Brain microvascular endothelial cell (primary cell): ENCODE measurements at places on chromosomes 3 and 15.

- no peak for DNase-seq
Measured at GRCh38 chr3:112508860-112509259, 9.6 kb upstream of the BTLA start.

DNA sequence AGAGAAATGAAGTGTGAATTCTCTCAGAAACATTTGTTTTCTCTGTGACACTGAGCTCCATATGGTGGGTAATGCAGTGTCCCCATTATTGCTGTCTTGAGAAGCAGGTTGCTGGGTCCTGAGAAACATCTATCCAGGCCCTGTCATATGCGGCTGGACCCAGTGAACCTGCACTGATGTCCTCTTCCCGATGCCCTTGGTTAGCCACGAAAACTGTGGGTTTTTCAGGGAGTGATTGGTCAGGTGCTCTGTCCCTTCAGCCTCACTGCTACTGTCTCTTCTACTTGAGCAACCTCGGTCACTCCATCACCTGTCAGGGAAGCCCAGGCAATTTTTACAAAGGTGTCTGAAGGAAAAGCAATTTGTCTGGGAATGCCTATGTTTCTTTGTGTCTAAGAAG is 77.0 kb downstream of the SLC7A14 start:
- no peak for DNase-seq

DNA sequence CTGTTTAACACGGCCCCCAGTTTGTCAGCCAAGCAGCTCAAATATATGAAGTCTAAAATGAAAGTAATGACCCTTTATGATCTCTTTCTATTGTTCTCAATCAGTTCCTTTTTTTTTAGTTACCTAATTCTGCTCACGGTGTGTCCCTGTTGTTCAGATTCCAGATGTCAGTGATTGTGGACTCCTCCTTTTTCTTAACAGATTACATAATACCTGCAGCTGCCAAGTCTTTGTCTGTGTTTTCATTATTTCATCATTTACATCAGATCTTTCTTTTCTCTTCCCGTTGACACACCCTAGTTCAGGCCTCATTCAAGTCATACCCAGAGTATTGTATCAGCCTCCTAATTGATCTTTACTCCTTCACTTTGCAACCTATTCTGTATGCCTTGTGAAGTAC is 56.1 kb upstream of the SKIL start:
- DNase-seq, result no peak

- DNase-seq, result no peak
Measured at GRCh38 chr3:190081389-190081788, 39.3 kb downstream of the P3H2 start.

DNA sequence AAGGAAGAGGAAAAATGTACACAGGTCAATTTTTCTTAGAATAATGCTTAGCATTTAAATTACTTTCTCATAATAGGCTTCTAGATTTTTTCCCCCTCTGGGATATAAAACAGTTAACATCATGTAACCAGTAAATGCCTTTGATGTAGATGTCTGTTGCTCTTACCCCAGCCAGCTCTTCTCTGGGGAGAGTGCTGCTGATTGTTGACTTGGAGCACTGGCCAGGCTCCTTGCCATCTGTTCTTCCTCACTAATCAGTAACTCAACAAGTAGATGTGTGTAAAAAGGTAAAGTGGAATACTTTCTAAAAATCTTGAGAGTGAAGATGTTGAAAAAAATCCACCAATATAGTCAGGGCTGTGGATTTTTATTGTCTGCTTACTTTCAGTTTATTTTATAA is 42.2 kb downstream of the RIOX2 start:
- DNase-seq, result no peak

- DNase-seq, result no peak
Measured at GRCh38 chr3:119642746-119643473, 17.5 kb downstream of the POPDC2 start.

DNA sequence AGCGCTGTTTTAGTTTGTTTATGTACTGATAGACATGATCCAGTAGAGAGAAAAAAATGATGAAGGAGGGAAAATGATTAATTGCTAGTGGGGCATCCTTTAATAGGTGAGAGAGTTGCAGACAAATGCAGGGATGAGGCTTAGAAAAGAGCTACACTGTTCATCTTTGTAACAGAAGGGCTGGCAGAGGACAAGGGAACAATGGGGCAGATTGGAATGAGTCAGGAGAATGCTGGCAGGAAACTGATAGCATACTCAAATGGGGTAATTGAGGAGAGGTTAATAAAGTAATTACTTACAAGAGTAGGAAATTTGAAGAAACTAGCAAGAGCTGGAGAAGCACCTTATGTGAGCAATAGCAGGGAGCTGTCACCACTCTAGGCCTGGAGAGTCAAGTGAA is 170.9 kb downstream of the OXSM start:
- no peak for DNase-seq

DNA sequence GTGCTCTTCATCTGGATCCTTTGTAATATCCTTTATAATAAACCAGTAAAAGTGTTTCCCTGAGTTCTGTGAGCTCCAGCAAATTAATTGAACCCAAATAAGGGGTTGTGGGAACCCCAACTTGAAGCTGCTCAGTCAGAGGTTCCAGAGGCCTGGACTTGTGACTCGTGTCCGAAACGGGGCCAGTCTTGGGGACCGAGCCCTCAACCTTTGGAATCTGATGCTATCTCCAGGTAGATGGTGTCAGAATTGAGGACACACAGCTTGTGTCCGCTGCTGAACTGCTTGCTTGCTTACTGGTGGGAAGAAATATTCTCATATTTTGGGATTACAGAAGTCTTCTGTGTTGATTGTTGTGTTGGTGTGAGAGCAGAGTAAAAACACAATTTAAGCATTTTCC is 39.7 kb upstream of the FLNB start:
- no peak for DNase-seq

DNA sequence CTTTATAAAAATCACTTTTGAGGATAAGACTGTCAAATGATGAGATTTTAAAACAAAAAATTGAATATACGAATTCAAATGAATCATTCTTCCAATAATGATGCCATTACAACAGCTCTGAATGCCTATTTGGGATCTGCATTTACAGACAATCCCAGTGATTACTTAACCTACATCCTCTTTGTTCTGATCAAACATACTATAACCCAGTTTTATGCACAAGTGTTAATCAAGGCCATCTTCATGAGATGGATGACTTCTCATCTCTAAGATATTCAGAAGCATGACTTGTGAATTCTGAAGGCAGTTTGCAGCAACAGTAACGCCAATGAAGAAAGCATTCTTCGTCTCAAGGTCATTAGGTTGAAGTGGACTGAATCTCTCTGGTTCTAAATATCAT is 90.3 kb upstream of the MEX3B start:
- no peak for DNase-seq

GRCh38 chr15:62977952-62978811 is 64.4 kb upstream of the TPM1 start:
- DNase-seq, result peak; percentile 31

GRCh38 chr3:9402410-9403228 is 5.2 kb downstream of the SETD5 start:
- peak; percentile 43 for DNase-seq

DNA sequence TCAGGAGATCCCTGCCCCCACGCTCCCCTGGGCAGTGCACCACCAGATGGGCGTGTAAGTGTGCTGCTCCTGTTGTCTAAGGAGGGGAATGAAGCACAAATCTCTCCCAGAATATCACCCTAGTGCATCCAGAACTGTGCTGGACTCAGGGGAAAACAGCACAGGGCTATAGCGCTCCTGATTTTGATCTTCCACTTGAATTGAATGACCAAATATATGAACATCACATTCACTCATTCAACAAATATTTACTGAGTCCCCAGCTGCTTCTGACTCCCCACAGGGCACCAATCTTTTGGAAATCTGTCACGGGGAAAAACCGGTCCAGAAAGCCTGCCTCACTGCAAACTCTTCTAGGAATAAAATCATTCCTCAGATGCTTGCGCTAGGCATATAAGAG is 2.4 kb downstream of the CPLX3 start:
- DNase-seq, result no peak

DNA sequence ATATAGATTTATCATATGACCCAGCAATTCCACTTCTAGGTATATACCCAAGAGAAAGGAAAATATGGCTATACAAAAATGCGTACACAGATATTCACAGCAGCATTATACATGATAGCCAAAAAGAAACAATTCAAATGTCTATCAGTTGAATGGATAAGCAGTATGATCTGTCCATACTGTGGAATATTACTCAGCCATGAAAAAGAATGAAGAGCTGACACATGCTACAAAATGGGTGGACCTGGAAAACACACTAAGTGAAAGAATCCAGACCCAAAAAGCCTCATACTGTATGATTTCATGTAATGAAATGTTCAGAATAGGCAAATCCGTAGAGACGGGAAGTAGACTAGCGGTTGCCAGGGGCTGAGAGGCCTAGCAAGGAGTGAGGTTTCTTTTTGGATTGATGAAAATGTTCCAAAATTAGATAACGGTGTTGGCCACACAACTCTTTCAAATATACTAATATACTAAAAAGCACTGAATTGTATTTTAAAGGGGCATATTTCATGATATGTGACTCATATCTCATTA is 33.4 kb downstream of the FGD5 start:
- DNase-seq, result no peak

DNA sequence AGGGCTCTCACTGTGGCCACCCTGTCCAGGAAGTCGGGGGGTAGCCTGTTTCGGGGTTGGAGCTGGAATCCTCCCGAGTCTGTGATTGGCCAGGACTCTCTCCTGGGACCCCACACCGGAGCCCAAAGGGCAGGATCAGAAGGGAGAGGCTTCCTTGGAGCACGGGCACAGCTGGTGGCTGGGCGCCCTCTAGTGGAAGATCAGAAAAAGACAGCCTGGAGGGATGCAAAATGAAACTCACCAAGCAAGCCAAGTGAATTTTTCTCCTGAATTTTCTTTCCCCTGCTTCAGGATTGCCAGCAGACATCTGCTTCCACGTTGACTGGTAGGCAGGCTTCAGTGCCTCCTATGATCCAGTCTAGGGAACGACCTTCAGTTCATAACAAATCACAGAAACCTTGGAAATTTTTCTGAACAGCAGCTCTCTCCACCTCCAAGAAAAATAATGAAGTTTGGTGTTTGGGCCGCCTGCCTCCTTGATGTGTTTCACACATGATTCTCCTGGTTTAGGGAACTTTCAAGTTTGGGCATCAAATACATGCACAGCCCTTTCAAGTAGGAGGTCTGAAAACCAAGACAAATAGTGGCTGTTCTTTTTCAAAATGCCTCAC is 224.6 kb downstream of the VPS13C start:
- DNase-seq, result peak; percentile 65

DNA sequence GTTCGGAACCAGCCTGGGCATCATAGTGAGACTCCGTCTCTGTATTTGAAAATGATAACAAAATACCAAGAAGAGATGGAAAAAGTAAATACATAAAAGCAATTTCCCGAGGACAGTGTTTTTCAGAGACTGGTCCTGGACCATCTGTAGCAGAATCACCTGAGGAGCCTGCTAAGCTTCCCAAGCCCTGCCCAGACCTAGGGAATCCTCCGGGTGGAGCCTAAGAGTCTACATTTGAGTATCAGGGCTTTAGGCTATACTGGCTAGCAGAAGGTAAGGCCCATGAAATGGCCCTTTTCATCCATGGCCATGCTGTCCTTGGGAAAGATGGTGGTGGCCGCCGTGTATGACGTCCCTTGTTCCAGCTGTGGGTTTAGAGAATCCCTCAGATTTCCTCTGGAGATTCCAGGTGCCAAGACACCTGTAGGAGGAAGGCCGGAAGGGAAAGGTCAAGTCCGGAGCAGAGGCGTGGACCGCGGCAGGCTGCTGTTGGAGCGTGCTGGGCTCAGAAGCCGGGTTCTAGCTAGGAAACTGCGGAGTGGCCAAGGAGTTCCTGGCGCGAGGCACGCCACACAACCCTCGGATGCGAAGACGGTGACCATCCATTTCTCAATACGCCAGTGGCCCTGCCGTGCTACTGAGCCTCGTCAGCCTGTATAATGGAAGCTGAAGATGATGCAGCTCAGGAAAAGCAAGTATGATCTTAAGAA is 50.9 kb downstream of the TMEM44 start:
- no peak for DNase-seq

GRCh38 chr15:69593488-69593887 is 140.9 kb downstream of the RPLP1 start:
- no peak for DNase-seq

DNA sequence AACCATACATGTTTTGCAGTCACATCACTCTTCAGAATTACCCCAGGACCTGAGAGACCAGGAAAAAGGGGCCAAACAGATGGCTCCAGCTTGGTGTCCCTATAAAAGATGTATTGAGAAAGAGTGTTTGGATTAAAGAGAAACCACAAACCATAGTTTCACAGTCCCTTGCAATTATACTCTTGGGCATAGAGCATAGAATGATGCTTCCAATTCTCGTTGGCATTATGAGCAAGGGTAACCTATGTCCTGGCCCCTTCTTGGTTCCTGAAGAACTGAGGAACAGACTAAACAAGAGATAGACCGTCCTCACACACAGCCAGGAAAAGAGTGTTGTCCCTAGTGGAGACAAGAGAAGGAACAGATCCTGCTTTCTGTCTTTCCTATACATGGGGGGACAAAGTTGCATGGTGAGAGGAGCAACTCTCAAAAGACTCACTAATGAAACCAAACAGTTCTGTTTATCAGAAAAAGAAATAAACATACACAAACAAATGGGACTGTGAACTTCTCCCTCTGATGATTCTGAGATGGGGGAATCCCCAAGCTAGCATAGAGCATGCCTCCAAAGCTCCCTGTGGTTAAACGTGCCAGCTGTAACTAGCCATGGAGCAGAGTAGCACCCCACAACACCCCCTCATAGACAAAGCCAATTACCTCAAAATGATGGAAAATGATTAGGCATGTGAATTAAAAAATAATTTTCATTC is 908.6 kb downstream of the NTRK3 start:
- DNase-seq, result no peak

DNA sequence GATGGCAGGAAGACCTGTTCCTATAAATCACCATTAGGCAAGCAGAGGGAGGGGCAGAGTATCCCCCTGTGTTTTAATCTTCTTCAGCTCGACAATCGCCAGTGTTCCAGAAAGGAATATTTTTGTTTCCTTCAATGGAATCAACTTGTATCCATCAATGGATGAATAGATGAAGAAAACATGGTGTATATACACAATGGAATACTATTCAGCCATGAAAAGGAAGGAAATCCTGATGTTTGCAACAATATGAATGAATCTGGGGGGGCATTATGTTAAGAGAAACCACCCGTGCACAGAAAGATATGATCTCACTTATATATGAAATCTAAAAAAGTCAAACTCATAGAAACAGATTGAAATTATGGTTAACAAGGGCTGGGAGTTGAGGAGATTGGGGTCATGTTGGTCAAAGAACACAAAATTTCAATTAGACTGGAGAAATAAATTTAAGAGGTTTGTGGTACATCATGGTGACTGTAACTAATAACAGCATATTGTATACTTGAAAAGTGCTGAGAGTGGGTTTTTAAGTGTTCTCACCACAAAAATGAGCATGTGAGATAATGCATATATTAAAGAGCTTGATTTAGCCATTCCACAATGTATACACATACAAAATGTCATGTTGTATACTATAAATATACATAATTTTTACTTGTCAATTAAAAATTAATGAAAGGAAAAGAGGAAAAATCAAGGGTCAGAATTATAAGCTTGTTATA is 64.2 kb upstream of the ITGA11 start:
- no peak for DNase-seq

- DNase-seq, result no peak
Measured at GRCh38 chr3:134656211-134656800, 5.5 kb upstream of the KY start.
